Renal cortical epithelial cell (primary cell): ENCODE measurements at places on chromosomes 4 and X.
A peak's percentile ranks its signal among the peaks of the same experiment; 100 is the strongest.

- no peak for DNase-seq
Measured at GRCh38 chrX:54807524-54808108, at the start of gene MAGED2. MAGED2 (plus strand) TSS chrX:54807745; CDS start chrX:54809332, 1,587 bp downstream.

GRCh38 chr4:125573368-125573767 is 258.6 kb downstream of the FAT4 start:
- no peak for DNase-seq

GRCh38 chr4:142566777-142567176 is 279.3 kb downstream of the INPP4B start:
- DNase-seq: no peak

DNA sequence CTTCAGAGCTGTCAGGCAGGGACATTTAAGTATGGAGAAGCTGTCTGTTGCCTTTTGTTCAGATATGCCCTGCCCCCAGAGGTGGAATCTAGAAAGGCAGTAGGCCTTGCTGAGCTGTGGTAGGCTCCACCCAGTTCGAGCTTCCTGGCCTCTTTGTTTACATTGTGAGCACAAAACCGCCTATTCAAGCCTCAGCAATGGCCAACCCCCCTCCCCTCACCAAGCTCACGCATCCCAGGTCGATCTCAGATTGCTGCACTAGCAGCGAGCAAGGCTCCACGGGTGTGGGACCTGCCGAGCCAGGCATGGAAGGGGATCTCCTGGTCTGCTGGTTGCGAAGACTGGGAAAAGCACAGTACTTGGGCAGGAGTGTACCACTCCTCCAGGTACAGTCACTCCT is 59.3 kb downstream of the ZNF674 start:
- DNase-seq: no peak

DNA sequence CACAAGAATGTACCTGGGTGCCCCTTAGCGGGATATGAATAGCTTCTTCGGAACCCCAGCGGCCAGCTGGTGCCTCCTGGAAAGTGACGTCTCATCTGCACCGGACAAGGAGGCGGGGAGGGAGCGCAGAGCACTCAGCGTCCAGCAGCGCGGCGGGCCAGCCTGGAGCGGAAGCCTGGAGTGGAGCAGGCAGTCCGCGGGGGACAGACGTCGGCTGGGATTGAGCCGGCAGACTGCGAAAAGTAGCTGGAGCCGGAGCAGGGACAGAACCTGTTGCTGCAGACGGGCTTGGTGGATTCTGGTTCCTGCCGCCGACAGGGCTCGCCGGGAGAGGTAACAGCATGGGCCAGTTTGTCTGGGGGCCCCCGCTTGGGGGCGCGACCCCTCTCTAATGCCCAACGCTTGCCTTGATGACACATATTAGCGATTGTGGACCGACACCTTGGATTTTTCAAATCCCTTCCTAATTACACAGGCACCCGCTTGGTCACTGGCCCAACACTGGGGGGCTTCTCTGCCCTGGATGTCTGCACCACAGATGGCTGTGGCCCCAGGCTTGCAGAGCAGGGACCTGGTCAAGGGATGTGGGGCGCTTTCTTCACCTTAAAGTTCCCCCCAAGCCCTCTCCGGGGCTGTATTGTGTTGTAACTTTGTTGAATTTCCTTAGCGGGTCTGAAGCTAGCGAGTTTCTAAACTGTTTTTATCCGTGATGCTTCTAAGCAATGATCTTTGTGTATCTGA is at the start of gene NPFFR2:
Gene NPFFR2, plus strand, starts transcription at position 133 of the 741 bp plus-strand sequence. CDS start 96,592 bp downstream, outside the sequence.
- DNase-seq: peak; percentile 33

- no peak for DNase-seq
Measured at GRCh38 chrX:148498067-148498466, 2.4 kb upstream of the AFF2 start.

GRCh38 chr4:236028-236427 is 69.2 kb downstream of the ZNF732 start:
- DNase-seq: no peak

DNA sequence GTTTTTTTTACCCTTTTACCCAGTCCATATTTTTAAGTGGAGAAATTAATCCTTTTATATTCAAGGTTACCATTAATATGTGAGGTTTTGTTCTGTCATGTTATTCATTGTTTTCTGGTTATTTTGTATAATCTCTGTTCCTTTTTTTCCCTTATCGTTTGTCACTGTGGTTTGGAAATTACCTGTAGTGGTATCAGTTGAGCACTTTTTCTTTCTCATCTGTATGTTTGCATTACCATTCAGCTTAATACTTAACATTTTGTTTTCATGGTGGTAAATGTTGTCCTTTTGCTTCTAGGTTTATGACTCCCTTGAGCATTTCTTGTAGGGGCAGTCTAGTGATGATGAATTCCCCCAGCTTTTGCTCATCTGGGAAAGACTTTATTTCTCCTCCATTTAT is 6.6 kb downstream of the ETDC start:
- no peak for DNase-seq

DNA sequence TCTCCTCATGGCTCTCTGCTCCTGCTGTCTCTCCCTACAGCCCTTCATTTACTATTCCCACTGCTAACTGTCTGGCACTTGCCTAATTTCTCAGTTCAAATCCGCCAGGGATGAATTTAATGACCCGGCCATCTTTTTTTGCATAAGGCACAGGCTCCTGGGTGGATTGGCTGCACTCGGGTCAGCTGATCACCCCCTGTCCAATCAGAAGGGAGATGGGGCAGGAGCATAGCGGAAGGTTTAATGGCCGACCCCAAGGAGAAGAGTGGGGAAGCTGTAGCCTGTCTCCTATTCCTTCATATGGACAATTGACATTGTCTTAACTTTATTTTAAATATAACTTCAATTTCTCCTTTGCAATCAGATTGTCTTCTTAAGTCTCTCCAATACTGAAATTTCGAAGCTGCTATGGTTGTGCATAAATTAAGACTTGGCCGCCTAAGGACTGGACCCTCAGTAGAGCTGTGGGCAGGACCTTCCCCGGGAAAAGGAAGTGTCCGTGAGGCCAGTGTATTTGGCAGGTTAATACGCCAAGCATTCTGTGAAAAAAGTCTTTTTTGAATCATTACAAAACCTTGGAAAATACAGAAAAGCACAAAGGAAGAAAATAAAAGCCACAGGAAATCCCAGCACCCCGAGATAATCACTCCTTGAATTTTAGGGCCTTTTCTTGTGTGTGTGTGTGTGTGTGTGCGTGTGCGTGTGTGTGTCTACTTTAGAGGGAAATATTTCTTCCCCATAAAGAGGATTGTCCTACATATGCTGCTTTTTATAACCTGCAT is 55.5 kb downstream of the SMIM20 start:
- DNase-seq: no peak

DNA sequence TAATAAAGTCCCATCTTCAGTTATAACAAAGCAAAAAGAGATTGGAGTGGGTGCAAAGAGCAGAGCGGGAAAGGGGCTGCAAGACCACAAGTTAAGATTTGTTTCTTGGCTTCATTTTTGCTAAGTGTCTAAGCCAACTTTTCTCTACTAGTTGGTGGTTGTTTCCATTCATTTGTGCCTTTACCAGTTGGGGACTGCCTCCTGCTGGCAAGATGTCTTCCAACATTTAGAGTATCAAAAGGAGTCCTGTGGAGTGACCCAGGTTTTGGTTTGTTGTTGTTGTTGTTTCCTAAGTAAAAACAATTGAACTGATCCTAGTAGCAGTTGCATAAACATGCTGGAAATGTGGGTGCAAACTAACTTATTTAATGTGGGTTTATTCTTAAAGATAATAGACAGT is 121.1 kb downstream of the SPATA18 start:
- DNase-seq: peak; percentile 4

- DNase-seq: no peak
Measured at GRCh38 chr4:126027601-126028000, 712.8 kb downstream of the FAT4 start.
